ENCODE measurements at places on chromosomes 2 and 18.

- DNase-seq, result no peak
Observed at GRCh38 chr2:10191554-10191953, 69.0 kb downstream of the RRM2 start.

GRCh38 chr2:108813732-108814131 lies 27.2 kb downstream of the CCDC138 start:
- DNase-seq, result no peak

- DNase-seq, result no peak
Observed at GRCh38 chr2:35463805-35464596, 891.6 kb upstream of the CRIM1 start.

DNA sequence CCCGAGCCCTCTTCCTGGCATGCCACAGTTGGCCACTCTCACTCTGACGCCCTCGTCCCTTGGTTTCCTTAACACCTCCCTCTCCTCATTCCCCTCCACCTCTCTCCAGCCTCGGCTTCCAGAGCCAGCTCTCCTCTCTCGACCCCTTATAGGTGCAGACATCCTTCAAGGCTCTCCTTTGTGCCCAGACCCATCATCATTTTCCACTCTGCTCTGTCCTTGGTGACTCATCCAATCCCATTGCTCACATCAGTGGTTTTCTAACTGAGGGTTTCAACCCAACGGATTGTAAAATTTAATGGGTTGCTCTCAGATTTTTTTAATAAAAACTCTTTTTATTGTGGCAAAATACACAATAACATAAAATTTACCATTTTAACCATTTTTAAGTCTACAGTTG lies 6.2 kb downstream of the ST8SIA5 start:
- no peak for DNase-seq

GRCh38 chr2:3745920-3746319 lies 42.5 kb downstream of the DCDC2C start:
- DNase-seq, result no peak

- no peak for DNase-seq
Observed at GRCh38 chr2:17763641-17764333, 9.8 kb downstream of the GEN1 start.

DNA sequence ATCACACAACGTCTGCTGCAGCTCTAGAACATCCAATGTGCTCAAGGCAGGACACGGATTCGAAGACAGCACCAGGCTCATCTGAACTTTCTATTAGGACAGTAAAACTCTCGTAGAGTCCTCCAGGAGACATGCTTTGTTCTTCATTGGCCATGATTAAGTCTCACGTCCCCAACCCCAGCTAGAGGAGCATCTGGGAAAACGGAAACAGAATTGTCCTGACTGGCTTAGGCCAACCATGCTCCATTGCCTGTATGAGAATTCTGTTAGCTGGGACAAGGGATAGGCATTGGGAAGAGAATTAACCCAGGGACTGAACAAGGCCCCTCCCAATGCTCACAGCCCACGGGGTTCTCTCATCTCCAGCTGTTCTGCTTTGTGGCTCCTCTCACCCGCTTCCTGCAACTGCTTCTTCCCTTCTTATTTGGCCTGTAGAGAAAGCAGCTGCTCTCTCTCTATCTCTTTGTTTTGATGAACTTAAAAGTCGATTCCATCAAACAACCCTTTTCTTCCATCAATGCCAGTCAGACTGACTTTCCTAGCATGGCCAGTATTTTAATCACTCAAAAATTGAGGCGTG lies 75.6 kb downstream of the C1QL2 start:
- DNase-seq, result no peak

GRCh38 chr2:34998741-34999140 lies 1356.8 kb upstream of the CRIM1 start:
- DNase-seq, result no peak

DNA sequence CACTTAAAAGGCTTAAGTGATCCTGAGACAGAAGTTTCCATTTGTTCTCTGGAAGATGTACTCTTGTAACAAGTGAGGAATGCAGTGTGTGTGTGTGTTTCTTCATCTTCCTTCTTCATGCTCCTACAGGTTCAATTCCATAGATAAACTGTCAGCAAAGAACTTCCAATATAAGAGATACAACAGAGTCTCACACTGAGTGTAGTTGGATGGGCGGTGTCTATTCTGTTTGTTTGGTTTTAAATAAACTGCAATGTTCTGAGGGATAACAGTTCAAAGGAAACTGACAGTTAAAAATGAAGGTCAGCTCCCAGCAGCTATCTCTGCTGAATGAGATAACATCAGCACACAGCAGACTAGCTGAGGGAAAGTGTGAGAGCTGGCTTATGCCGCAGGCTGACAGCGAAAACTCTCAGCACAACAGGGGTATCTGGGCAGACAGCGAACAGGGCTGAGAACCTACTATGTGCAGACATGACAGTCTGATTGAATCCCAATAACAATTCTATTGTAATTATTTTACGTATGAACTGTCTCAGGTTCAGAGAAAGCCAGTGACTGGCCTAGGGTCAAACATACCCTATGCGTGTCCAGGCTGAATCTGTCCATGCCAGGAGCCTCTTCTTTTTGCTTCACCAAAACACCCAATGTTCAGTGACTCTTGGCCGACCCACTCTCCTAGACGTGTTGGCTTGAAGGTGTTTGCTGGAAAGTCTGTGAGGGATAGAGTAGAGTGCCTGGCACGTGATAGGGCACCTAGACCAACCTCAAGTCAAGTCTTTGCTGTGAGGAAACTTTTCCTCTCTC lies 201.9 kb upstream of the TRIB2 start:
- no peak for DNase-seq

DNA sequence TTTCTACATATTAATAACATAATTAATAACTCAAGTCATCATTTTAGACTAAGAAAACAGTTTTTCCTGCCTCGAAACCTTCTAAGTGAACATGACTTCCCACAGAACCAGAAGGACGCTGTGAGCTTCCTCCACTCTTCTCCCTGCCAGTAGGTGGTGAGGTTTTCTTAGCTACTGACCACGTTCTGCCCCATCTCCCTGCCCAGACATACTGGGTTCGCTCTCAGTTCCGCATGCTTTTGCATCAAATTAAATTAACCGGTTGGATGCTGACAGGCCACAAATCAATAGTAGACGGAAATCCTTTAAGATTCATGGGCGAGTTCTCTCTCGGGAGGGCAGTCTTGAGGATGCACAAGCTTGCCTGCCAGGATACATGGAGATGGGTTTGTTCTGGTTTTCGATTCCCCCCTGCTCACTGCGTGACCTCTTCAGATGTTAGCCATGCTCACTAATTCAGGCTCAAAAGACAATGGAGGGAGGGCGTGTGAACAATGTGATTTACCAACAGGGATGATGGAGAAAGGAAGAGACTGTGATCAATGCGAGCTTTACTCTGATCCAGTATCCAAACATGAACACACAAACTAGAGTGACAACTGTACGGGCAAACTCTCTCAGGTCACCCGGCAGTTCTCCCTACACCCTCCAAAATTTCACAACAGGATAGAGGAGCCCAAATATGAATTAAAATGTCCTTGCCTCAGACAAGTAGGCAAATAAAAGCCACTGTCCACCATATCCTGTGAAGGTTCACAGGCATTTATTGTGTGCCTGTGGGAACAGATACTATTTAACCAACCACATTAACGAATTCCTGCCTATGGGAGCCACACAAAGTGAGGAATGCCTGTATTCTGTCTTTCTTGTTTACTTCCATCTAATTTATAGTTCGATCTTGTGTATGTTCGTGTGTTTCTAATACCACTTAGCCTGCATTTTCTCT lies 375.7 kb downstream of the EIPR1 start:
- no peak for DNase-seq

- no peak for DNase-seq
Observed at GRCh38 chr2:58594175-58594574, 353.1 kb upstream of the FANCL start.

DNA sequence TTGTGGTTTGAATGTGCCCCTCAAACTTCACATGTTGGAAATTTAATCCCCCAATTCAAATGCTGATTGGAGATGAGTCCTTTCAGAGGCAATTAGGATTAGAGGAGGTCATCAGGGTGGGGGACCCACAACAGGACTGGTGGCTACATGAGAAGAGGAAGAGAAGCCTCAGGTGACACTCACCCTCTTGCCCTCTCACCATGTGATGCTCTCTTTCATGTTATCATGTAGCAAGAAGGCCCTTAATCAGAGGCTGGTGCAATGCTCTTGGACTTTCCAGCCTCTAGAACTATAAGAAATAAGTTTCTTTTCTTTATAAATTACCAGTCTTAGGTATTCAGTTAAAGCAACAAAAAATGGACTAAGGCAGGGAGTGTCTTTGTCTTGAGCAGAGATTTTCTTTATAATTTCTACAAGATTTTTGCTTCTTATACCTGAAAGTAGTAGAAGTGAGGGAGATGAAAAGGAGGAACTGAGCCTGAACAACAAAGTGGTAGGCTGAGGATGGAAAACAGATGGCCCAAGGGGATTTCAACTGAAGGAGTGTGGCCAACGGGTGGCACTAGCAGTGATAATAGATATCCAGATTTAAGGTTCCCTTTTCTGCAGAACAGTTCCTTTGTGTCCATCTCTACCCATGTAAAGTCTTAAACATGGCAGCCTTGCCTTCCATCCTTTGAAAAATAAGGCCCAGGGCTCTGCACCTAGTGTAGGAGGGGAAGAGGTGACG lies 49.2 kb upstream of the TGIF1 start:
- DNase-seq, result no peak

GRCh38 chr2:3727397-3728045 lies 24.1 kb downstream of the DCDC2C start:
- no peak for DNase-seq

DNA sequence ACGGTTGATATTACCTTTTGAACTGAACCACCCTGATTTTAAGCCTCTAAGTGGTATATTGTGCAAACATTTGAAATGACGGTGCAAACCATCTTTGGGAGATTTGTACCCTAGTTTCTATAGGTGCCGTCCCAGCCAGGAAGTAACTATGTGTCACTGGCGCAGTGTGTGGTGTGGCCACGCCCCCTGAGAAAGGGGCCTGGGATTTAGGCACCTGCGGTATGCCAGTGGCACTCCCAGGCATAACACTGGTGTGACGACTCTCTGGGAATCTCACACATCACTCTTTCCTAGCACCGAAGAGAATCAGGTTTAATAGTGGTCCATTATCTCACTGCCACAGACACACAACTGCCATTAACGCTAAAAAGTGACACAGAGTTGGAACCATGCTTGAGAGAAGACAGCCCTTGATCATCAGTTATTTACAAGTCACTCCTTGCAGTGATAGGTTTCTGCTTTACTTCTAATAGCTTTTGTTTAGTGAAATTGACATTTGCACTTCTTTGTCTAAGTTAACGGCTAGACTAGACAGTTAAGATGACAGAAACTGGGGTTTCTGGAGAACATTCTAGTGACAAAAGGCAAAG lies 11.1 kb downstream of the AQP4 start:
- no peak for DNase-seq

DNA sequence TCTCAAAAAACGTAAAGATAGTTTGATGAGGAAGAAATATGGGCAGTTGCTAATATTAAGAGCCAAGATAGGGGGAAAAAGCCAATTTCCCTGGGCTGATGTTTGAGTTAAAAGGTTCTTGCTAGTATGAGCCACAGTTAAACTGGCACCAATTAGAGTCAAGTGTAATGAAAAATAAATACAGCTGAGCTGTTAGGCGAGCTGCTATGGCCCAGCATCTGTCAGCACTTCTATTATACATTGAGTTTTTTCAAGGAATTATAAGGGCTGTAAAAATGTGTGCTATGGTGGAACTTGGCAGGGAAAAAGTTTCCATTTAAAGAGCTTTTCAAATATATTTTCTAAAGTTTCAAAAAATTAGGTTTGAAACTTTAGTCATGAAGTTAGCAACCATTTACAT lies 279.6 kb downstream of the CYRIA start:
- DNase-seq, result no peak

DNA sequence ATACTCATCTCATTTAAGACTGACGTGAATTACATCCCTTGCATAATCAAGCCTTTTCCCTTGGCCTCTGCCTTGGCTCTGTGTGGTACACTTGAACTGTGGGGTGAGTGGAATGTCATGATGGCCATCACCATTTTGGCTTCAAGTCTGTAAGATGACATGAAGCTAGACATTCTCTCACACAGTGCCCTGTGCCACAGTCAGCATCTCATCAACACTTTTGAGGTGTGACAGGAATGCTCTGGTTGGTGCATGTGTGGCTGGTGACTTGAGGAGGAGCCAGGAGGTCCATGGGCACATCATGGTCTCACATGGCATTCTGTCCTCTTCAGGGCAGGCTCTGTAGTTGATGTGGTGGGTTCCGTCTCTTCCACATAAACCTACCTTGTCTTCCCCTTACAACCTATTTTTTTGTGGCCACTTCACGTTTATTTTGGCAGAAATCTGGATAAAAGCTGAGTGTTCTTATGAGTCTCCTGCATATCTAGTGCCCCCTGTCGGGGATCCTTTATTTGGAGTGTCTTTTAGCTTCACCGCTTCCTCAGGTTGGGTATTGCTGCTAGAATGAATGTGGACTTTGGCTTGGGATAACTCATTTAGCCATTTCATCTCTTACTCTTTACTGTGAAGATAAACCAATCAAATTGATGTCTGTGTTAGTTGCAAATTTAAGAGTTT lies 28.1 kb downstream of the MAP4K4 start:
- DNase-seq, result no peak

DNA sequence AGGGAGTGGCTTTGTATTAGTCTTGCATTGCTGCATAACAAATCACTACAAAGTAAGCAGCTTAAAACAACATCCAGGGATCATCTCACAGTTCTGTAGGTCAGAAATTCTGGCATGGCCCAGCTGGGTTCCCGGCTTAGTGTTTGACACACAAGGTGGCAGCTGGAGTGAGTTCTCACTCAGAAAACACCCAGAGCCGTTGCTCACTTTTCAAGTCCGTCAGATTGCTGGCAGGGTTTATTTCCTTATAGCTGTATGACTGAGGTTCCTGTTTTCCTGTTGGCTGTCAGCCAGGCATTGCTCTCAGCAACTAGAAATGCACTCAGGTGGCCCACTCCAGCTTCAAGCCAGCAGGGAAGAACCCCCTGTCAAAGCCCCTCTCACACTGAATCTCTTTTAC lies 324.1 kb downstream of the CCDC178 start:
- DNase-seq, result no peak

DNA sequence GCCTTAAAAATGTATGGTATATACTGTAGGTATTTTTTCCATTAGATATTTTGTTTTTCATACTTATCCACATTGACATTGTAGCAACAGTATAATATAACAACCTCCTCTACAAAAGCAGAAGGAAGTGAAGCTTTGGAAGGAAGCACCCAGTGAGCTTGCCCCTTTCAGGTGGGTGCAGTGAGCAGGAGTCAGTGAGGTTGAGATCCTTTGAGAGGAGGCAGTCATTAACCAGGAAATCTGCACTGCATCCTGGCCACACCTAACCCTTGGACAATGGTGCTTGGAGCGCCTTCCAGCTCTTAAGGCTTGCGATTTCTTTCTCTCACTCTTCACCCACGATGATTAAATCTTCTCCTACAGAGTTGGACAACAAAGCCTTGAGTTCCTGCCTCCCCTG lies 13.9 kb downstream of the IL37 start:
- no peak for DNase-seq

GRCh38 chr2:29963972-29964570 lies 42.7 kb upstream of the ALK start:
- no peak for DNase-seq

- no peak for DNase-seq
Observed at GRCh38 chr18:24189007-24189528, 50.2 kb downstream of the CABYR start.
